ENCODE measurements at places on chromosomes 4 and X.

DNA sequence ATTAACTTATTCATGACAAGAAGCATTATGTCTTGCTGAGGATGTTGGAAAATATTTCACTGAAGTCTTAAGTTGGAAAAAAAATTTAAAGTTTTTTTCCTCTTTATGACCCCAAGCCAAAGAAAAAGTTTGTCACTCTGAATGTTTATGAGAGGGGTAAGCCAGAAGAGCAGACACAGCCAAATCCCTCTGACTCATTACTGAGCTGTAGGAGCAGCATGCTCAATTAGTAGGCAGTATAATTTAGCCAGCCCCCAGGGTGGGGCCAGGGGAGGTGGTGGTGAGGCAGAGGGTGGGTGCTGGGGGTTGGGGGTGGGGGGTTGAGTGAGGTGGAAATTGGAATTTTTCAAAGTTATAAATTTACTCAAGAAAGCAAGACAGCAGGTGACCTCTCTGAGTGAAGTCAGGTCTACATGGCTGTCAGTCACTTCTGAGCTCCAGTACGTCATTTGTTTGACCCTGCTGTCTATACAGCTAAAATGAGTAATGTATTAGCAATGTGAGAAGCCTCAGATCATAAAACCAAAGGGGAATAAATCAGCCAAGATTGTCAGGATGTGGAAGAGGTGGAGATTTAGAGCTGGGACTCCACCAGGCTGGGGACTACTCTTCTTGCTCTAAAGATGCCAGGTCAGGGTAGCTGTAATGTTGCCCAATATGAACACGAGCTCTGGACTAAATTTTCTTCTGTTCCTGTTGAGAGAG is 98.8 kb upstream of the NDP start:
- peak; percentile 70 for DNase-seq

DNA sequence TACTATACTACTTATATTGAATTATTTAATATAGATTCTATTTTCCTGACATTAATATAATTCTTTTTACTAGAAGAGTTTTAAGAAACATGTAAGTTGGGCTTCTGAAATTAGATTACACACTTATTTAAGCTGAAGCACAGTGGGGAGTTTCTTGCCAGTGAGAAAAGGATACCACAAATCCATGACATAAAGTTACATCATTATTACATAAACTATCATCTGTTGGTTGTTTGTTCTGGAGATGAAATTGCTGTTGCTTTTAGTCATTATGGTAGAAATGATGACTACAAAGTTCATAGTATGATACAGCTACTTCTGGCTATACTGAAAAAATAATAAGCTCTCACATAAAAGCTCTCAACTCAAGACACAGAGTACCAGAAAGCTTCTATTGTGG is 880.4 kb downstream of the PCDH18 start:
- no peak for DNase-seq

GRCh38 chrX:153519569-153520286 is 2.3 kb downstream of the ATP2B3 start:
- DNase-seq = peak; percentile 74

DNA sequence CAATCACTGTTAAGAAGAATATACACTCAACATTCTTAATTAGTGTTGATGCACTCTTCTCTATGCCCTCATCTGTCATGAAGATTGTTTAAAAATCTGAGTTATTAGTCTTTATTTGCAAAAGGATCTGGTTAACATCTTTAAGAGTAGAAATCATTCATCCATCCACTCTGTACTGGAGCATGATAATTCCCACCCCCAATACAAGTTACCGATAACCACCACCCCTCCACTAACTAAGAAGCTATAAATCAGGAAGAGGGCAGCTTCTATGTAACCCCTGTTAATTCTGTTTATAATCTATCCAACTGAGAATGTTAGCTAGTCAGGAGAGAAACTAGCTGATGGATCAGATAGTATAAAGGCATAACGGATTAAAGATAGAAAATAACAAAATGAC is 34.5 kb downstream of the RAB28 start:
- DNase-seq = no peak

- DNase-seq = no peak
These were observed 4.6 kb downstream of the MPP1 start for GRCh38 chrX:154800478-154801210.

DNA sequence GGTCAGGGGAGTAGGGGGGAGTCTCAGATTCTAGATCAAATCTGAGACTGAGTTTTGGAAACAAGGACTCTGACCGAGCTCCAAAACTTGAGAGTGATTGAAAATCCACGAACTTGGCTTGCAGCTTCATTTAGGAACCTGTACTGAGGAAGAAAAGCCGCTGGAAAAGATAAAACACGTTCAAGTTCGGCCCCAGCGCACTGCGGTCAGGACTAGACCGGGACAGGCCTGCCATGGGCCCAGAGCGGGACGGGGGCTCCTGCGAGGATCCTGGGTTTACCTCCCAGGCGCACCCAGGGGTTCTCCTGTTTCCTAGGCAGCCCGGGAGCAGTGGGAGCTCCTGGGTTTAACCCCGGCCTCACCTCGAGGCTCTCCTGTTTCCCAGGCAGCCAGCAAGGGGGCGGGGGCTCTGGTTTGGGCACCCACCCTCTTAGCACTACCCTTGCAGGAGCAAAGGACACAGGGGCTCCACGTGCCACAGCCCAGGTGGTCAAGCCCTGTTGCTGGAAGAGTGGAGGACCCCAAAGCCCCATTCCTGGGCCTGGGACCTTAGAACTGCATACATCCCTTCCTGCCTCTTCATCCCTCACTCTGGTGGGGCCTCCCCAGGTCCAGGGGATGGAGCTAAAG is 74.5 kb downstream of the ABLIM2 start:
- DNase-seq = no peak

DNA sequence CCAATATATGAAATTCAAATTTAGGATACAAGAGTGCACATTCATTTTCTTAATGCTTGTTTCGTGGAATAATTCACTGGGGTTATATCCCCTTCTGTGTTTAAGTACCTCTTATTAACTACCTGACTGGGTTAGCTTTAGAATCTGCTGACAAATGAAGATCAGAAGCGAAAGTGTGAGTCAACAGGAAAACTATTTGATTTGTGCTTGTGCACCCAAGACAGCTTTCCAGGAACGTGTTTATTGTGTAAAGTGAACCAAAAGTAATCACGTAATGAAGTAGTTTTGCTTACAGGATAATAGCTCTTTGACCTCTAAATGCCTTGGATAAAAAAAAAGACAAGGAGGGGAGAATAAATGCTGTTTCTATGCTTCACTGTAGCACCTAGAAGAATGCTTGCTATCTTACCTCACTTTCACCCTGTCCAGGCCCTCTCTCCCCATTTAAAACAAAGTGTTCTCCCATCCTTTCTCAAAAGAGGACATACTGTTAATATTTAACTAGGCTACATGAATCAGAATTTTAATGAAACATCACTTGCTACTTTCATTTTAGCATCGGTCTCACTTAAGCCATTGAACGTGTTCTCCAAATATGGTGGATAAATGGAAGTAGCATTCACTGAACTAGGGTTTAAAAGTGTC is 141.9 kb downstream of the THOC2 start:
- peak; percentile 3 for DNase-seq

- DNase-seq = no peak
These were observed 85.4 kb downstream of the TIGD2 start for GRCh38 chr4:89196745-89197144.
